Foreskin keratinocyte (primary cell): ENCODE measurements at places on chromosomes 4 and X. TPM values are rescaled to one million over a fixed set of nuclear protein-coding genes. Genes with fewer than 3 reads are reported as not detected.
A peak's percentile ranks its signal among the peaks of the same experiment; 100 is the strongest.

- DNase-seq = peak; percentile 76
Observed at GRCh38 chrX:44891642-44892041, 18.7 kb downstream of the KDM6A start.

DNA sequence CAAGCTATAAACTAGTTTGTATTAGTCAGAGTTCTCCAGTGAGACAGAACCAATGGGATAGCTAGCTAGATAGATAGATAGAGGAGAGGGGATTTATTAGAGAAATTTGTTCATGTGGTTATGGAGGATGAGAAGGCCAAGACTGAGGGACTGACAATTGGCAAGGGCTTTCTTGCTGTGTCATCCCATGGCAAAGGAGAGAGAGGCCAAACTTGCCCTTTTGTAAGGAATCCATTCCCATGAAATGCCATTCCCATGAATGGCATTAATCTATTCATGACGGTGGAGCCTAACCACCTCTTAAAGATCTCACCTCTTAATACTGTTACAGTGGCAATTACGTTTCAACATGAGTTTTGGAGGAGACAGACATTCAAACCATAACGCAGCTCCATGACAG is 58.1 kb downstream of the LINC00632 start:
- no peak for DNase-seq

DNA sequence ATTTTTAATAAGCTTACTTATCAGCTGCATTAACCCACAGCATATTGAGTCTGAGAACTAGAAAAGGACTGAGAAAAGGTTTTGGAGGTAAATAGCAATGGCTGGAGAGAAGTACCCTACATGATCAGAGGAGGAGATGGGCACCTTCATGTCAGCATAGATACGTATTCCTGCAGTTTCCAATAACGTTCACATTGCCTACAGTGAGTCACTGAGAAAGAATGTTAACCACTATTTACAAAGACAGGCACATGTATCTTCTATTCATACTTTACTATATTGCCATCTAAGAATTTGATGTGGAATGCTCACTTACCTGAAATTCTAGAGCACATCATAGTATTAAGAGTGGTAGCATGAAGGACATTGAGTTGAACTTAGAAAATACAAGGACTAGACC is 92.5 kb downstream of the TLL1 start:
- peak; percentile 80 for DNase-seq

- no peak for DNase-seq
Observed at GRCh38 chr4:128590034-128590740, 219.3 kb upstream of the JADE1 start.

DNA sequence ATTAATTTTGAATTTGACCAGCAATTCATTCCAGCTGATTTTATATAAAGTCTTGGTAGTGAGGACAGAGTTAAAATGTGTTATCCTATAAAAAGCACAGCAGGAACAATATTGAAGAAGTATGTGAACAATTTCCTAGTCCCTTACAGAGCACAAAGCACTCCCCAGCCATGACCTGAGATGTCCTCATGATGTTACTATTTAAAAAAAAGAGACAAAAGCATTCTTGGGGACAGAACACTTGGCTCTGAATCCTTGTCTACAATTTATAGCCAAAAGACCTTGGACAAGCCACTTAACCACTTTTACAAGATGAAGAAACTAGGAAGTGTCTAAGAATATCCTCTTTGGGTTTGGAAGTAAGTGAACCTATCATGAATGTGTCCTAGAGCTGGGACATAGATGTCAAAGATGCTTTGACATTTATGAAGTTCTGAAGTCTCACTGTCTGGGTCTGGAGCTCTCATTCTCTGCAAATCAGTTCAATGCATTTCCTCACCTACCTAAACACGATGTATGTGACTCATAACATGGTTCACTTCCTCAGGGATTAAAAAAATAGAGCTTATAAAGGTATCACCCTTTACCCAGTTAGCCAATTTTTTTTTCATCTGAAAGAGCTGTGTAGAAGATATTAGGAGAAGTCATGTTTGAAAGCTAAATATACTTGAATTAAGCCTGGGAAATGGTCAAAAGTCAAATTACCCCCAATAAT is 61.4 kb downstream of the IGFBP7 start:
- DNase-seq = peak; percentile 60

- DNase-seq = no peak
Observed at GRCh38 chr4:14321723-14322122, 680.6 kb upstream of the CPEB2 start.

DNA sequence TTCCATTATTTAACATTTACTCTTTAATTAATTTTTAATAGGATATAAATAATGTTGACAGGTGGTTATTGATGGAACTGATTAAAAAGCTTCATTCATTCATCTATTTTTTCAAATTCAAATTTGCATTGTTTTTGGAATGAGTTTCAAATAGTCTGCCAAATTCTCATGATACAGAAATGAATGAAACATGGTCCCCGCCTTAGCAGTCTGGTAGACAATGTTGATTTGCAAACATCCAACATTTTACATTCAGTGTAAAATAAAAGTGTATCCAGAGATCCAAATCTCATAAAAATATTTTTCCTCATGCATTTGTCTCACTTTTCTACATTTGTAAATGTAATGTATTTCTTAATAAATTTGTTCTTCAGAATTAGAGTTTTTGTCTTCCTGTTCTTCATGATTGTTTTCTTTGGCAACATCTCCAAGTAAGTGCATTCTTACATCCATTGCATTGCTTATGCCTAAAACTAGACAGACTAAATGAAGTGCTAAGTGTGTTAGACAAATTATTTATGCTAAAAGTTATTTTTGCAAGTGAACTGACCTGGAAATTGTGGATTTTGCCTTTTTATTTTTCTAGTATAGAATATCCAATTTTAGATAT is 142.3 kb downstream of the PCDH18 start:
- DNase-seq = no peak

- DNase-seq = no peak
Observed at GRCh38 chr4:1971456-1972200, 37.1 kb downstream of the NELFA start.

- no peak for DNase-seq
Observed at GRCh38 chrX:53009032-53009431, 39.6 kb upstream of the GPR173 start.

- DNase-seq = no peak
Observed at GRCh38 chr4:80192937-80193336, 4.4 kb upstream of the PRDM8 start.

GRCh38 chr4:46934726-46935125 is 25.7 kb upstream of the COX7B2 start:
- no peak for DNase-seq

DNA sequence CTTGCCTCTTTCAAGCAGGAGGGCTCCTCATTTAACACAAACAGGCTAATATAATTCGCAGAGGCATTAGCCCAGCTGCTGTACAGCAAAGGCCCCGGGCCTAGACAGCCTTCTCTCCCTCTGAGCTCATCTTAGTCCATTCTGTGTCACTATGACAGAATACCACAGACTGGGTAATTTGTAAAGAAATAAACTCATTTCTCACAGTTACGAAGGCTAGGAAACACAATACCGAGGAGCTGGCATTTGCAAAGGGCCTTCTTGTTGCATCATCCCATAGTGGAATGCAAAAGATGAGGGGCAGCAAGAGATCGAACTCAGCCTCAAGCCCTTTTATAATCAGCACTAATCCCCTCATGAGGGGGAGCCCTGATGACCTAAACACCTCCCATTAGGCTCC is 48.5 kb downstream of the TSPAN5 start:
- no peak for DNase-seq

DNA sequence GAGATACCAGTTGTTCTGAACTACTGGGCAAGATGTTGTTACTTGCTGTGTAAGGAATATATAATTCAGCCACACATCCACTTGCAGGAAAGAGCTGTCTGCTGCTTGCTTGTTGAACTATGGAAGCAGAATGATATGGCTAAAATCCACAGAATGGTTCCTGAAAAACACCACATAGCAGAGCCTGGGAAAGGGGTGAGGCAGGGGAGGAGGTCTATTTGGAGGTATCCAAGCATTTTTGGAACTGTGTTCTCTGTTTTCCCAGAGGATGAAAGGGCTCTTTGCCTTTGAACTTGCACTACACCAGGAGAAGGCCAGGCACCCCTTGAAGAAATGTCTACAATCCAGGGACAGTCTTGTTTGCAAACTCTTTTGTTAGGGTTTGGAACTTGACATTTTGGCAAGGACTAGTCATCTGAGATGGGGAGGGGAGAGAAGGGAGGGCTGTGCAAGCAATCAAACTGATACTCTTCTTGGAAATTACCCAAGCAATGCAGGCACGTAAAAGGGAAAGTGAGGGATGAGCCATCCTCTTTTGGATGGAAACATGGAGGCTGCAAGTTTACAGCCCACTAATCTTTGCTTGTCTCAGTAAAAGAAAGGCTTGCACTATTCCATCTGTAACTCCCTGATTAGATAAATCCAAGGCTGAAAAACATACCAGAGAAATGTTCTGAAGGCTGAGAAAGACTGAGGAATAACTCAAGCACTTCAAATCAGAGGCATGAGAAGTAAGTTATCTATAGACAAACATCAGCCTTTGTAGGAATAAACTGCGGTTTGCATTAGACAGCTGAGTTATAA is 141.0 kb downstream of the TSPAN5 start:
- no peak for DNase-seq

GRCh38 chr4:173919196-173919595 is 364.3 kb downstream of the FBXO8 start:
- DNase-seq = no peak

DNA sequence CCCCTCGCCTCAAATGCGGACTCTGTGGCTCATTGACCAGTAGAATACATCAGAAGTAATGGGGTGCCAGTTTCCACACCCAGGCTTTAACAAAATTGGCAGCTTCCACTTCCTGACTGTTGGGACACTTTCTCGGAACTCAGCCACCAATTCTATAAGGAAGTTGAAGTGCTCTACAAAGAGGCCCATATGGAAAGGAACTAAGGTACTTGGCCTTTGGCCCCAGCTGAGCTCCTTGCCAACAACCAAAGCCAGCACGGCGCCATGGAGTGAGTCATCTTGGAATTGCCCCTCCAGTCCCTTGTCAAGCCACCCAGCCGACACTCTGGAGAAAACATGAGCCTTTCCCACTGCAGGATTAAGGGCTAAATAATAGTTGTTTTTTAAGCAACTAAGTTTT is 262.2 kb upstream of the INTU start:
- no peak for DNase-seq

DNA sequence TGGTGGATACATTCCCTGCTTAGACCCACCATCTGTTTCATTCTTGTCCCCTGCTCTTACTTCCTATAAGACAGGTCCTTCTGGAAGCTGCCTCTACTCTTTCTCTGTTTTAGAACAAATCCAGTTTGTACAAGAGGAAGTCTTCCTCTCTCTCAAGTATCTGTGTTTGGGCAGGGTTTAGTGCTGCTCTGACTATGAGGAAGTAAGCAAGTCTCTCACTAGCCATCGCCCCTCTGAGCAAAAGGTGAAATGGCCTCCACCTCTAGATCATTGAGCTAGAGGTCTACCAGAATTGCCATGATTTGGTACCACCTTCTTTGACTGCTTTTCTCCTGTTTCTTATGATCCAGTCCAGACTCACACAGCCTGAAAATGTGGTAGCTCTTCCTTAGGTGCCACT is 8.4 kb downstream of the BTK start:
- DNase-seq = no peak

GRCh38 chrX:124619710-124620109 is 273.3 kb downstream of the SH2D1A start:
- no peak for DNase-seq

DNA sequence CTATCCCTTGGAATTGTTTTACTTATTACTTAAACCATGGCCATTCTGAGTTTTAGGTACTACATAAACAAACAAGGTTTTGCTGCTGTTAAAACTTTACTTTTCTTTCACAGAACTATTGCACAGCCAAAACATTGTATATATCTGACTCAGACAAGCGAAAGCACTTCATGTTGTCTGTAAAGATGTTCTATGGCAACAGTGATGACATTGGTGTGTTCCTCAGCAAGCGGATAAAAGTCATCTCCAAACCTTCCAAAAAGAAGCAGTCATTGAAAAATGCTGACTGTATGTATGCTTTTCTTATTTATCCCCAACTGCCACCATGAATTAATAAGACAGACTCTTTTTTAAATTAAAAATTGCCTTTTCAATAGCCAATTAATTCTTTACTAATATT is 69.8 kb downstream of the CCKAR start:
- DNase-seq = no peak

DNA sequence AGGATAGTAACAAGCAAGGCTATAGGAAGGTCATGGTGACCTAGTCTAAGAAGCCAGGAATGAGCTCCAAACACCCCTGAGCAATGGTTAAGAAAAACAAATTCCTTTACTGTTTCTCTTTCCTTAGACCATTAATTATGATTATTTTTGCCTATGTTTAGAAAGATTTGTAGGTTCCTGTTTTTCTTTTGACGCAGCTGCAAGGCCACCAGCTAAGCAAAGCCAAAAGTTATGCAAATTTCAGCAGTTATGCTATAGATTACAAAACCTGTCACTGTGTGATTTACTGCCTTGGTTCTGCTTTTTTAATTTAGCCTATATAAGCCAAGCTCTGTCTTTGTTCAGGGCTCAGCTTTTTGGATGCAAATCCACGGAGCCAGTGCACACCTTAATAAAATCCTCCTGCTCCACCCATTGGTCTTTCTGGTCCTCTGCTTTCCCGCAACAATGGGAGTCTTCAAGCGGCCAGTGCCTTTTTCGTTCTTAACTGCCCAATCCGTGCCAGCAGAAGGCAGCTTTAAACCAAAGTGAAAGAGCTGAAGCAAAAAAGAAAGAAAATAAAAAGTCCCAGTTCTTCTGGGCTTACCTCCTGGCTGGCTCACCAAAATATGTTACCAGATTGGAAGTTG is 1.4 kb upstream of the CEP135 start:
- DNase-seq = no peak

DNA sequence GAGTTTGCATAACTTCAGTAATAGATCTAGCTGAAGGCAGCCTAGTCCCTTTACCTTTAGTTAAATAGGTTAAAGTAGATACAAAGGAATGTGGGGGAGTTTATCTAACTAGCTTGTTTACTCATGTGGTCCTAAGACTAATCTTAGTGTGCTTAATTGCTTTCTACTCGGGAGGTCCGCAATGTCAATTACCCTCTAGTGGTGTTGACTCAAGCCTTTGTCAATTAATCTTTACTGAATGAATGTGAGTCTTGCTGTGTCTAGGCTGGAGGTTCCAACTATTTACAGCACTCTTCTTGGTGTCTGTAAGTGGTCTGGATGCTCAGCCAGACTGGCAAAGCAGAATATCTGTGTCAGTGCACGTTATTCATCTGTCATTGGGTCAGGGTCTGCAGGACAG is 17.9 kb upstream of the YTHDC1 start:
- DNase-seq = no peak

DNA sequence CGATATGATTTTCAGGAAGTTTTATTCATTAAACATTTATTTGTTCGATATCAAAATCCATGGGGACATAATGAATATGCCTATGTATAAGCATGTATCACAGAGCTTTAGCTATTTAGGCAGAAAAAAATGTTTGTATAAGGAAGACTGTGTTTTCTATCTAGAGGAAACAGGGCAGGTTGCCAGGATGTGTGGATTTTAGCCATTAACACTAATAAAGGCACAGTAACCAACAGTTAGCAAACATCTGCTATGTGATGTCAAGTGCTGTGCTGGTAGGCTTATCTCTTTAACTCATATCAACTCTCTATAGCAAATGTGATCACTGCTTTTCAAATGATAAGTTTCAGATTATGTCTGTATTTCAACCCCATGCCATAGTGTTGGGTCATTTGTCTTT is 708.9 kb upstream of the HS3ST1 start:
- no peak for DNase-seq

The RS1 gene
- polyA plus RNA-seq = not detected in 2 replicates

The CAPN6 gene
- 0.08 and 0.25 TPM in 2 replicates for polyA plus RNA-seq

The MAGEH1 gene
- 7.6 and 10.0 TPM in 2 replicates for polyA plus RNA-seq

The MAGEE1 gene
- 1.9 and 2.5 TPM in 2 replicates for polyA plus RNA-seq

The SLC9A6 gene
- polyA plus RNA-seq = 5.6 and 7.1 TPM in 2 replicates

The GPR50 gene
- polyA plus RNA-seq = not detected in 2 replicates

The OPHN1 gene
- 0.86 and 0.89 TPM in 2 replicates for polyA plus RNA-seq

The IDUA gene
- polyA plus RNA-seq = 1.8 and 2.3 TPM in 2 replicates

The NAA11 gene
- not detected in 2 replicates for polyA plus RNA-seq

The LARP1B gene
- polyA plus RNA-seq = 8.1 and 10.2 TPM in 2 replicates
